ENCODE measurements at places on chromosomes 2 and 18.

GRCh38 chr2:96495982-96496629 is 9.1 kb downstream of the NEURL3 start:
- DNase-seq, result no peak

GRCh38 chr2:30348825-30349224 is 98.2 kb upstream of the LCLAT1 start:
- DNase-seq, result peak; percentile 40

DNA sequence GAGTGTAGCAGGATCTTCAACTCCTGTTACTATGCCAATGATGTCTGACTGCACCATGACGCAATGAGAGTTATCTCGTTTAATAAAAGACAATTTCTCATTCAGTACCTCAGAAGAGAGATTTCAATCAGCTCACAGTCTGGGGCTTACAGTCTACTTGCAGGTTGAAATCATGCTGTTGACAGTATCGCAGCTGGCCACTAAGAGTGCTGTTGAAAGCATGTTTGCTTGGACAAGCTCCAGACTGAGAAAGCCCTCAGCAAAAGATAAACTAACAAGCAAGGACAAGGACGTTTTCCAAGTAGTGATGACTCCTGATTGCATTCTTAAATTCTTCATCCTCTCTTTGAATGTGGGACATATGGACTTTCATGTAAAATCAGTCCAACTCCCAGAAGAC is 145.2 kb upstream of the SYT4 start:
- DNase-seq, result no peak

DNA sequence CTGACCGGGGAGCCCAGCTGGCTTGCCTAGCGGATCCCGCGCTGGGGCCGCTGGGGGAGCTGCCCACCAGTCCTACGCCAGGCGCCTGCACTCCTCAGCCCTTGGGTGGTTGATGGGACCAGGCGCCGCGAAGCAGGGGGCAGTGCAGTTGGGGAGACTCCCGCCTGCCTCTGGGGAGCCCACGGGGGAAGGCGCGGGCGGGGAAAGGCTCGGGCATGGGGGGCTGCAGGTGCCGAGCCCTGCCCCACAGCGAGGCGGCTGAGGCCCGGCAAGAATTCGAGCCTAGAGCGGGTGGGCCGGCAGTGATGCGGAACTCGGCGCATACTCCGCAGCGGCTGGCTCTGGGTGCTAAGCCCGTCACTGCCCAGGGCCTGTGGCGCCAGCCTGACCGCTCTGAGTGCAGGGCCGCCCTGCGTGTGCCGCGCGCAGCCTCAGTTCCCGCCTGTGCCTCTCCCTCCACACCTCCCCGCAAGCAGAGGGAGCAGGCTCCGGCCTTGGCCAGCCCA is 249.1 kb upstream of the TEKT4 start:
- no peak for DNase-seq

DNA sequence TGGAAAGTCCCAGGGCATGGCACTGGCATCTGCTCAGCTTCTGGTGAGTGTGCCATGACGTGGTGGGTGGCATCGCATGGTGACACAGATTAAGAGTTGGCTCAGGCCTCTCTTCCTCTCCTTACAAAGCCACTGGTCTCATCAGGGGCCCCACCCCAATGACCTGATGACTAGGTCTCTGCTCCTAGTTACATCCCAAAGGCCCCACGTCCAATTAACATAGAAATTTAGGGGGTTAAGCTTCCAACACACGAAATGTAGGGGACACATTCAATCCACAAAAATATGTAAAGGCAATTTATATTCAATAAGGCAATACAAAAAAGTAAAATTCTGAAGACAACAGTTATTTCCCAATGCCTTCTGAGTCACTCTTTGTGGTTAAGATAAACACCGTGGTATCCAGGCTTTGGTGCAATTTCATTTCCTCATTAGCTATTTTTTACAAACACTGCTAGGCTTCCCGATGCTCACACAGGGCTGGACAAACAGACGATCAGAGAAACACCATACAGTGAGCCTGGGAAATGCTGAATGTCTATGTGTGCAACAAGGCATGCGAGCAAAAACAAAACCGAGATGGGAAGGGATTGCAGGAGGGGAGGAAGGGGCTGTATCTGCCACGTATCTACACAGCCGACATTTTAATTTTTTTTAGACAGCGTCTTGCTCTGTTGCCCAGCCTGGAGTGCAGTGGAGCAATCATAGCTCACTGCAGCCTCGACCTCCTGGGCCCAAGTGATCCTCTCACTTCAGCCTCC is 67.2 kb downstream of the MBP start:
- DNase-seq, result peak; percentile 72

- no peak for DNase-seq
These were observed 254.9 kb downstream of the PIEZO2 start for GRCh38 chr18:10894501-10894900.

GRCh38 chr2:46351750-46352138 is 54.5 kb downstream of the EPAS1 start:
- peak; percentile 82 for DNase-seq

DNA sequence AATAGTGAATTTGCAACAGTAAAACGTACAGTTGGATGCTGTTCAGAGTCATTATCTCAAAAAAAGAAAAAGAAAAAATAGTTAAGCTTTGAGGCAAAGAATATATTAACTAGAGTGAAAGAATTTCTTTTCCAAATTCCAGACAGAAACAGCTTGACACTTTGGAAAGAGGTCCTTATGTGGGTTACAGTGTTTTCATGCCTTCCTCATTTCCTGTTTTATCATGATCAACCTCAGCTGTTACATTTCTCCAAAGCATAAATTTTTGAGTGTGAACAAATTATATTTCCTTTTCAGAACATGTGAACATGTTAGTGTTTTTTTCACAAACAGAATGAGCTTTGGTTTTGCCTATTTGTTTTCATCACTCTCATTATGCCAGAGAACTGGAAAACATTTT is 13.6 kb downstream of the FRZB start:
- no peak for DNase-seq
